ENCODE measurements at places on chromosomes 16 and 17.
A peak's percentile ranks its signal among the peaks of the same experiment; 100 is the strongest.

DNA sequence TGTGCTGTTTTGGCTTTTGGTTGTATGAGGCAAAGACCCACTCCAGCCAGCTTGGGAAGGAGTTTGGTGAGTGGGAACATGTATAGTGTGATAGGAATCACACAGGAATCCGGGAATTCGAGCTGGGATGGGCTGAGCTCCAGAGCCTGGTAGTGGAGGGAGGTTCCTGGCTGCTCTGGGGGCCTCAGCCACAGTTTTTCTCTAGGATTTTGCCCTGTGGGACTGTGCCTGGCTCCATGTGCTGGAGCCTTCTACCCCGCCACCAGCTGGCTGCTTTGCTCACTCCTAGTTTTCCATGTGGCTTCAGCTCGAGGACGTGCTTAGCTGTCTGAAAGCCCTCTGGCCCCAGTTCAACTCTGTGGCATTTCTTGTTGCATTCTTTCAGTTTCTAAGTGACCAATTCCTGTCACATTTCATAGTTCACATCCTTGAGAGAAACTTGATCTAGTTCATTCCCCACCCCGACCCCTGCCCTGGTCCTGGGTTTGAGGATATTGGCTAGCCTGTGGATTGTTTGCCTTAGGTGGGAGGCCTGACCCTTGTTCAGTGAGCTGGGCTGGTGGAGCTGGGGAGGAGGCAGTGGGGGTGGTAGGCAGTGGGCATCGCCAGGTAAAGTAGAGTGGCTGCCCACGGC lies 5.0 kb downstream of the SEC14L1 start:
- peak; percentile 71 for DNase-seq

- DNase-seq: no peak
Observed at GRCh38 chr17:81500047-81500446, 12.6 kb downstream of the ACTG1 start.

GRCh38 chr17:2712300-2713043 lies 908 bp upstream of the CLUH start:
- no peak for DNase-seq

GRCh38 chr17:62064029-62064790 lies 868 bp downstream of the MED13 start:
- DNase-seq: no peak

DNA sequence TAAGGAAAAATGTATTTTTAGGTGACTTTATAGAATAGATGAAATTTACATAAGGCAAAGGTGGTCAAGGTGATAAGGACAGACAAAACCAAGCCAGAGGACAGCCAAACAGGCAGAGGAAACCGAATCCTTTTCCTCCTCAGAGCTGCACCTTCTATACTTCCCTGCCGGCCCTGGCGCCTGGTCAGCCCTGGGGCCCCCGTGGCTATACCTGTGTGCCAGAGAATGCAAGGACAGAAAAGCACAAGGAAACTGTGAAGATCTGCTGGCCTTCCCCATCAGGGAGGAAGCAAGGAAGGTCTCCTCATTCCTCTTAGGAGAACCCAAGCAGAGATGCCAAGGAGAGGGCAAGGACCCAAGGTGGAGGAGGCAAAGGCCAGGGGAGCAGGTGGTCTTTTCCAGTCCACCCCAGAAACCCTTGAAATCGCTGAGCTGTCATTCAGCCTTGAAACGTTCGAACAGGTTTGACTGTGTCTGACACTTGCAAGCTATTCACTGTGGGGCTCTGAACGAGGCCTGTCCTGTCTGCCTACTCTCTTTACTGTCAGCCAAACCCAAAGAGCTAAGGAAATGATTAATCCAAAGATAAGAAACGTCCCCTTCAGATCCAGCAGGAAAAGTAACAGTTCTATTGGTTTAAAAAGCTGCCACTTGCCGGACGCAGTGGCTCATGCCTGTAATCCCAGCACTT lies 114.4 kb downstream of the XYLT1 start:
- no peak for DNase-seq

- DNase-seq: no peak
Observed at GRCh38 chr17:66498580-66498979, 196.2 kb downstream of the PRKCA start.

DNA sequence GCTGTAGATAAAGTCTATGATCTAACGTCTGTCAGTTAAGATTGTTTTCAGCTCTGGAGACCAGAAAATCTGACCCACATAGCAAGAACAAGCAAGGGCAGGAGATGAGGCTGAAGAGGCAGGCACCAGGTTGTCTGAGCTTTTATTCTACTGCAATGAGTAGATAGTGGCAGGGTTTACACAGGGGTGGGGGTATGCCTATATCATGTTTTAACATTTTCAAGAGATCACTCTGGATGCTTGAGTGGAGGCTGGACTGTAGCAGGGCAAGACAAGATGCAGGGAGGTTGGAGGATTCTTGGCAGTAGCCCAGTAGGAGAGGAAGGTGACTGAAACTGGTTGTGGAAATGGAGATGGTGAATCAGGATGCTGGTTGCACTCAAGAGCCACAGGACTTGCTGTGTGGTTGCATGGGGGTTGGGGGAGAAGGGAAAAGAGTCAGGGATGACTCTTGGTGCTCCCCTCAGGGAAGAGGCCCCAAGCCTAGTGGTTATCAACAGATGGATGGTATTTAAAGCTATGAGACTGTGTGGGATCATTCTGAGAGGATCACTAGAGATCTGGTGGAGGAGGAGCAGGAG lies 143.1 kb upstream of the KCNJ18 start:
- no peak for DNase-seq

GRCh38 chr17:3978421-3979289 lies 14.4 kb upstream of the ATP2A3 start:
- DNase-seq: no peak

DNA sequence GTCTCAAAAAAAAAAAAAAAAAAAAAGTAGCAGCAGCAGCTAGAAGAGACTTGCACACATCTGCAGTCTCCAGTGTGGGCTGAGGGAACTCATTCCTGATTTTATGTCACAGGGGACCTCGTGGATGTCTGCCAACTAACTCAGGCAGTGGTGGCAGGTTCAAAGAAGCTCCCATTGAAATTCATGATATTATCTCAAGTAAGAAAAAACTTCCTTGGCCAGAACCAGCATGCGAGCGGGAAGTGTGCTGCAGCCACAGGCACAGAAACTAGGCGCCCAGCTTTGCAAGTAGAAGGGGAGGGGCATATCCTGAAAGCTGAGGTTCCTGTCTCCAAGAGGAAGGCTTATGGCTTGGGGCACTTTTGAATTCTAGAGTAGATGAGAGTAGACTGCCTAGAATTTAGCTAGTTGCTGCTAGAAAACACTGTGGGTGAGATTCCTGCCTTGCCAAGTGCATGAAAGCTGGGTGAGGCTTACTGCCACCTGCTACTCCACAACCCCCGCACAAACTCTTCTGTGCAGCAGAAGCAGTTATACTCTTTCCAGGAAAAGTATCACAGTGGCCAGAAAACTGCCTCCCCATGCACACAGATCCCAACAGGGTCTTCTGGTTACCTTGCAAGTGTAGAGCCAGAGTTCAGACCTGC lies 603.8 kb upstream of the CA10 start:
- DNase-seq: no peak

- peak; percentile 94 for DNase-seq
Observed at GRCh38 chr16:57628008-57628781, at the start of gene ADGRG1. ADGRG1 (plus strand) TSS chr16:57628630; CDS start chr16:57650288, 21,658 bp downstream.

GRCh38 chr16:78729687-78730086 lies 630.2 kb downstream of the WWOX start:
- peak; percentile 23 for DNase-seq

DNA sequence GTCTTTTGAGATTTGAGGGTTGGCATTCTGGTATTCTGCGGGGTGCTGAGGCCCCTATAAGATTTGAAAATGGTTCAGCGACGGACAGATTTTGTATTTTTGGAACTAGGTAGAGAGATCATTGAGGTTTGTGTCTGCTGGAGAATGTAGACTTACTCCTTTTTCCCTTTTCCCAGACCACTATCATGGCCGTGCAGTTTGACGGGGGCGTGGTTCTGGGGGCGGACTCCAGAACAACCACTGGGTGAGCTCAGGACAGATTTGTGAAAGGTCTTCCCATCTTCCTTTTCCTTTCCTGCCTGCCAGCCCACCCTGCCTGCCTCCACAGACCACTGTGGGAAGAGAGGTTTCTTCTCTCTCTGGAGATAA lies 572 bp downstream of the PSMB6 start:
- DNase-seq: peak; percentile 63

GRCh38 chr17:6047966-6048365 lies 22.2 kb upstream of the WSCD1 start:
- no peak for DNase-seq

- no peak for DNase-seq
Observed at GRCh38 chr16:46797501-46797900, 33.5 kb downstream of the C16orf87 start.

GRCh38 chr17:16973760-16974540 lies 2.0 kb upstream of the TNFRSF13B start:
- DNase-seq: no peak

DNA sequence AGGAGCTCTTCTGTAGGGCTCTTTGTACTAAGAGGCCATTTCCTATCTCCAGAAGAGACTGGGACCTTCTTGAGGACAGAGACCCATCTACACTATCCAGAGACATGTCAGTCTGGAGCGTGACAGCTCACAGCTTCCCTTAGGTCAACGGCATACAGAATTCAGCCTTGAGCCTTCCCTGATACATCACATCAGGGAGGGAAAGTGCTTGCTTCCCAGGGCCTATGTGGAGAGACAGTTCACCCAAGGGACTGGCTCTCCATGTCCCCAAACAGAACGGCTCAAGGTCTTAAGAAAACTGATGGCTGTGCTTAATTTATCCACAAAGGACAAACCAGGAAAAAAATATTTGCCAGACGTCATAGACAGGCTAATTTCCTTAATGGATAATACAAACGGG lies 7.7 kb downstream of the CENPV start:
- DNase-seq: no peak

DNA sequence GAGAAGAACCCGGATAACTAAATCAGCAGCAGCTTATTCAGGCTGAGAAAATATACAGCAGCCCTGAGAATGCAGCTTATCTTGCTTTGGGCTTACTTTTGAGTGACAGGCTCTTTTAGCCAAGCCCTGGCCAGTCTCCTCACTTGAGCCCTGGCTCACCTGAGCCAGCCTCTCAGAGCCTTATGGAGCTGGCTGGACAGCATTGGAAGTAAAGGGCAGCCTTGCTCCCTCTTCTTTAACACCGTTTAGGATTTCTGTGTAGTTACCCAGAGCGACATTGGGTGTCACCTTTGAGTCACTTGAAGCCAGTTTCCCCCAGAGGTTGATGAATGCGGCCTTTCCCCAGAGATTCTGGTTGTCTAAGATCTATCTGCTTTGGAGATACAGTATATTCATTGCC lies 7.7 kb upstream of the NPIPB2 start:
- peak; percentile 68 for DNase-seq

- DNase-seq: no peak
Observed at GRCh38 chr17:28110184-28110583, 67.7 kb downstream of the NLK start.

DNA sequence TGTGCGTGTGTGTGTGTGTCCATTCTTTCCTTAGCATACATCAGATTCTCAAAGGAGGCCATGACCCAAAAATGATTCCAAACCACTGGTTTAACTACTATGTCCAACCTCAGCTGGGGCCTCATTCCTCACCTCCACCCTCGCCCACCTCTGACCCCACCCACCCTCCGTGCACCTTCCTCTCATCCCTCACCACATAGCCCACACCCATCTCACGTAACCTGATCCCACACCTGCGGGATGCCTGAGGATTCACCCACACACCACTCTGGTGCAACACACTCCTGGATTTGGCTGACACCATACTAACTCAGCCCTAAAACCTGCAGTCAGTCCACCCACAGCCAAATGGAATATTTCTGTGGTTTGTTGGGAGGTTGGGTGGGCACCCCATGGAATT lies 3.3 kb upstream of the CSNK2A2 start:
- DNase-seq: no peak

DNA sequence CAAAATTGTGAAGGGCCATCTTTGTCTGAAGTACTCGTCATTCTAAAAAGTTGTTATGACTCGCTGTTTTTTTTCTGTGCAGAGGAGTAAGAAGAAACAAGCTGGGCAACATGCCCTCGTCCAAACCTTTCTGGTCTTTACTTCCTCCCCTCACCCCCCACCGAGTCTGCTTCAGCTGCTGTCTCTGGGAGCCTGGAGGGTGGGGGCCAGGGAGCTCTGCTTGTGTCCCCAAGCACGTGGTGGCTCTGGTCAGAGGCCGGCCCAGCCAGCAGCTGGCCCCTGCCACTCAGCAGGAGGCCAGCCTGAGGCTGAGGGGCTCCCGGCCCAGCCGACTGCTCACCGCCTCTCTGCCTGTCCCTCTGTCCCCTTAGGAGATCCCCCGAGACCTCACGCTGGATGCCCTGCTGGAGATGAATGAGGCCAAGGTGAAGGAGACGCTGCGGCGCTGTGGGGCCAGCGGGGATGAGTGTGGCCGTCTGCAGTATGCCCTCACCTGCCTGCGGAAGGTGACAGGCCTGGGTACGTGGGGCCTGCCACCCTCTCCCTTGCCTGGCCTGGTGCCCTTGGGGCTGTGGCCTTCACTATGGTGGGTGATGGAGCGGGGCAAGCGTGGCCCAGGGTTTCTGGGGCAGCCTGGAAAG lies 53.7 kb upstream of the LGALS9 start:
- peak; percentile 68 for DNase-seq

- peak; percentile 91 for DNase-seq
Observed at GRCh38 chr17:57874434-57875289, 24.8 kb upstream of the MRPS23 start.

DNA sequence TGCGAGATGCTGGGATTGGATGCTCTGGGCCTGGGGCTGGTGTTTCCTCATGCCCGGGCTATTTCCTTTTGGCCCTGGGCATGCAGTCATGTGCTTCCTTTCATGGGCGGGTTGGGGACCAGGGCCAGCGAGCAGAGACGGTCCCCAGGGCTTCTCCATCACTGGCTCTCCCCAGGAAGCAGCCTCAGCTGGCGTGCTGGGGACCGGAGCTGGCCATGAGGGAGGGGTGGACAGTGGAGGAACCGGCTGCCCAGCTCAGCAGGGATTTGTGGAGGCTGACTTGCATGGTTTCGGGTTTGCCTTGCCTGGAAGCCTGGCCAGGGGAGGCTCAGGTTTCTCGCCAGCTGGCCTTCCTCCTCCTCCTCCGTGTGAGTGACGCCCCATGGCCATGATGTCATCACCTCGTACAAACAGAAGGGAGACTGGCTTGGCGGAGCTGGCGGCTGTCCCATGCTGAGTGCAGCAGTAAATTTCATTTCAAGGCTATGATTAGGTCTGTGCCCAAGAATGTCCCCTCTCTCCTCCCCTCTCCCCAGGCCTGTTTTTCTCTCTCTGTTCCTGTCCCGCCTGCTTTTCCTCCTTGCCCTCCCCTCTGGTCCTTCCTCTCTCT lies 8.9 kb upstream of the TIMP2 start:
- peak; percentile 93 for DNase-seq

- peak; percentile 77 for DNase-seq
Observed at GRCh38 chr16:85568519-85568918, 44.6 kb upstream of the GSE1 start.

DNA sequence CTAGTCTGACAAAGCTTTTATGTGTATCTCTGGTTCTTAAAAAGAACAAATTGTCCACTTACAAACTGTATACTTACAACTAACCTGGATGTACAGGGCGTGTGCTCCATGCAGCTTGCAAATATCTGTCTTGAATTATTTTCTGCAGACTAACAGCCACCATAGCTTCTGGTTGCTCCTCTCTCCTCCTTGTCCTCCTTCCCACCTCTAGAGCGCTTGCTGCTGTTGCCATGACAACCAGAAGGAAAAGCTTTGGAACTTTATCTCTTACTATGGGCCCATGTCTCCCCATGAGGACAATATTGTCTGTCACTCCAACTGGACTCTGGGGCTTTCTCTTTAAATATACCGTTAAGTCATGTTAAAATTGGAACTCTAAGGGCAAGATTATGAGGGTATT lies 71.5 kb upstream of the DHX40 start:
- no peak for DNase-seq
